ENCODE measurements at places on chromosomes 7 and 10. TPM values are rescaled to one million over a fixed set of nuclear protein-coding genes. Genes with fewer than 3 reads are reported as not detected.
A peak's percentile ranks its signal among the peaks of the same experiment; 100 is the strongest.

The RAMP3 gene
- total RNA-seq = not detected

The CYP17A1 gene
- total RNA-seq = not detected

The MTPN gene
- 157 TPM for total RNA-seq

DNA sequence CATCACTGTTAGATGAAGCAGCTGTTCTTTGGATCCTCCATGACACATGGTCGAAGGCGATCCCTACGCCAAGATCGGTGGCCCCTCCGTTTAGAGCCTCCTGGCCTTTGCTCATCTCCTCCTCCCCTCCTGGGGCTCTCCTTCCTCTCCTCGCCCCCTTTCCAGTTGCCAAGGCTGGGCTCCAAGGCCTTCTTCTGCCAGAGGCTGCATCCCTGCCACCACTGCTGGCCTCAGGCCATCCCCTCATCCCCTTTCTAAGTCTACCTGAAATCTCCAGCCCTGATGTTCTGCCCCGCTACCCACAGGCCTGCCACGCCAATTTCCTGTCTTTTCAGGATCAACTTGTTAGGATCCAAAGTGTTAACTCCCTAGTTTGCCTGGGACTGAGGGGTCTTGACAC is 265.1 kb upstream of the ZMIZ1 start:
- DNase-seq = no peak

DNA sequence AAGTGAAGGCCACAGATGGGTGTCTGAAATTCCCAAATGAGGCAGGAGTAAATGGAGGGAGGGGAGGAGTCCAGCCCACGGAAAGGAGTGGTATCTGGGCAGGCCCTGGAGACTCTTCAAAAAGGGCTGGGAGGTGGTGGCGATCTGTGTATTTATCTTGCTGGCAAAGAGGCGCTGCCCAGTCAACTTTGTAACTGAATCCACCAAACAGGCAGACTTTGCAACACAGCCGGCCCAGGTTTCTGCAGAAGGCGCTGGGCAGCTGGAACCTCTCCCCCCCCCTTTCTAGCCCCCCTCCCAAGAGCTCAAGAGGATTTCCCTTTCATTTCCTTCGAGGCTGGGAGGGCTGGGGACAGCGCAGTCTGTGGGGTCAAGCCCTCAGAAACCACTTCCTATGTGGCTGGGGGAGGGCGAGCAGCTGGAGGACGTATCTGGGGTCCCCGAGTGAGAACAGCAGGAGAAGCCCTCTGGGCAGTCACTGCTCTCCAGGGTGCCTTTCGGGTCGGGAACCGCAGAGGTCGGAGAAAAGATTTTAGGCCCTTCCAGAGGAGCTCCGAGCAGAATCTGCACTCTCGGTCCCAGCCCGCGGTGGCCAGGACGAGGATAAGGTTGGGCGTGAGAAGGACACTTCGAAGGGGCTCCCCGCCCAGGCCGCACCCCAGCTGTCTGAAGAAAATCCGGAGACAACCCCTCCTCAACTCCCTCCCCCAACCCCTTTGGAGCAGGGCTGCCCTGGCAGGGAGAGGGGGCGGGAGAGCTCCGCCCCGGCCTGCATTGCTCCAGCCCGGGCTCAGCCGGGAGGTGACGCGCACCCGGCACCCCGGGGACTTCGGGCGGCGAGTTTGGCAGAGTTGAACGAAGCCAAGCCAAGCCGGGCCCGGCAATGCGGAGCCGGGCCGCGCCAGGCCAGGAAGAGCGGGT is 965 bp downstream of the ZCCHC24 start:
- DNase-seq = peak; percentile 90

GRCh38 chr7:157577061-157577460 is 240.3 kb downstream of the DNAJB6 start:
- DNase-seq = no peak

- no peak for DNase-seq
These were observed 85.3 kb upstream of the PPP2R2D start for GRCh38 chr10:131815266-131816156.

- DNase-seq = peak; percentile 35
These were observed 945 bp downstream of the ADD3 start for GRCh38 chr10:110008518-110009339.

DNA sequence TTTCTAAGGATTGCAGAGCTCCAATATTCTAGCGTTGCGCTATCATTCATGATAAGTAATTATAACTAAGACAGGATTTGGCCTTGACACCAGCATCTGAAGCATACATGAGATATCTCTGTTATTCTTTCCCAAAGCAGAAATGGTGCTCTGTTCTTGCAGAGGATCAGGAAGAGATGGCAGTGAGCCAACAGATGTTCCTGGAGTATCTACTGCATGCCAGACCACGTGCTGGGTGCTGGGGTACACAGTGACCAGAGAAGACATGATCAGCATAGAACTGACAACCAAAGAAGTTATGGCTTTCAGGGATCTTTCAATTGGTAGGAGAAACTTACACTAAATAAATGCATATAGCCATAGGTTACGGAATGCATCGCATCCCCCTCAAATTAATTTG is 63.7 kb upstream of the PLXNA4 start:
- DNase-seq = no peak

DNA sequence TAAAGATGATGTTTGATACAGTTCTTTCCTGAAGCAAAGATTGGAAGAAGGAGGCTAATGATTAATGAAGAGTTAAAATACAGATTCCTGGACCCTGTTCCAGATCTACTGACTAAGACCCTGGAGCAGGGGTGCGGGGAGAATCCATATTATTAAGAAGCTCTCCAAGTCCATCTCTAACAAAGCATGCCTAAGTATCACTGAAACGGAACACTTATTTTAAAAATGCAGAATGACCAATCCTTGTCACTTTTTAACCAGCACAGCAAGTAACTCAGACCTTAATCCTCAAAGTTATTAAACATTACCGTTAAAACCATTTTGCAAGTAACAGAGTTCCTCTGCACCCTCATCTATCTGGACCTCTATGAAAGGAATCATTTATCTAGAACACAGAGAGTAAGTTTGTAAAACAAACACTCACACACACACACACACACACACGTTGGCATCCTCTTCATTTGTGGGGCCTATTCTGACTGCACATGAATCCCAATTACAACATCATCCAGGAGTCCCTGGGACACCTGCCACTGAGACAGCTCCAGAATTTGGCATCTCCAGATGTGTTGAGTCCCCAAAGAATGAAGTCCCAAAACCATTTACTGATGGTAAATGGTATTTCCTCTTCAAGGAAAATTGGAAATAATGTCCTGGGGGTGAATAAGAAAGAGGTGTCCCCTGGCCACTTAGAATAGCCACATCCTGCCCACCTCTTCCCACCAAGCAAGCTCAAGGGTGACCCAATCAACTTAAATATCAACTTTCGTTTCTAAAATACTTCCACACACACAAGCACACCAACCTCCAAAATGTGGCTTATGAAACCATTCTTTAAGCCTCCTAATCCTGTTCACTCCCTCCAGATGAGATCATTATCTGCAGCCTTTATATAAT is 117.5 kb downstream of the PARD3 start:
- no peak for DNase-seq

GRCh38 chr10:10326116-10326515 is 691.6 kb upstream of the CELF2 start:
- no peak for DNase-seq

- DNase-seq = no peak
These were observed 1053.9 kb downstream of the CNTNAP2 start for GRCh38 chr7:147170341-147171012.

Data from SJCRH30 (cell line).